ENCODE measurements at places on chromosomes 7 and 10.

DNA sequence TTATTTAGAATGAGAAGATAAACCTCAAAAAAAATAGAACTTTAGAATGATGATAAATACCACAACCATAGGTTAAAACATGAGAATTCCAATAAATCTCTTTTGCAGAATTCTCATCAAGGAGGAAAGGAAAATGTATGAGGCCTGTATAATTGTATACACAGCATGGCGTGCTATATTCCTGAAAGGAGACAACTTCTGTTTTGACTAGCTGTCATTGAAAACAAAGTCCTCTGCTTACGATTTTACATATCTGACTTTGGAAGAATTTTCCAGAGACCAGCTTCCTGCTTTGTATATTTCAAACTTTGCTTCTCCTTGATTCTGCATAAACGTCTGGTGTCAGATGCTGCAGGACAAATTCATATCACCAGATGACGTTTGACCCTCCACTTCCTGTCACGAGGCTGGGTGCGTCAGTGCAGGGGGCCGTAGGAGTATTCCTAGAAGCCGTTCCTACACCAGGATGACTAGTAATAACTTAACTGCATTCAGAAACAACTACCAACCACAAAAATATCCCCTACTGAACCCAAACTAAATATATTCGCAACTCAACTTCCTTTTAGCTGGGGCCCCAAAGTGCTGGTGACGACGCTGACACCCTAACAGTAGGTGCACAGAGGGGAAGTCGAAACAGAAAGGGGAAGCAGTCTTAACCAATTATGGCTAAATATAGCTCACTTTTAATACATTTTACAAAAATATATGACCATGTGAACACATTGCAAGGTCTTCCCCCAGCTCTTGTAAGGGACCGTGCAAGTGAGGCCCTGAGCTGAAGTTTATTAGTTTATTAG is 178.6 kb upstream of the INHBA start:
- peak; percentile 82 for DNase-seq

GRCh38 chr7:151759591-151760042 is 117.3 kb downstream of the PRKAG2 start:
- DNase-seq = peak; percentile 40

DNA sequence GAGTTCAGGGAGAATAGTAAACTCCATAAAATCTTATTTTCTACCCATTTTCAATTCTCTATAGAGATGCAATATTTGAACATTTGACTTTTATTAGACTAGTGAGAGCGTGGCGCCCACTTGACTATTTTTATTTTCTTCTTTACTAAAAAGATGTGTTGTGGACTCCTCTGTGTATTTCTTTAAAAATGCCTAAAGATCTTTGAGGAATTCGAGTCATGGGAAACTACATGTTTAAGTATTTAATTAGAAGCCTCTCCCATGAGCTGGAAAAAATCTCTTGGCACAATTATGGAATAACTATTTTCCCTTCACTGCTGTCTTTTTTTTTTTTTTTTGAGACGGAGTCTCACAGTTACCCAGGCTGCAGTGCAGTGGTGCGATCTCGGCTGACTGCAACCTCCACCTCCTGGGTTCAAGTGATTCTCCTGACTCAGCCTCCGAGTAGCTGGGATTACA is 124.2 kb downstream of the ARHGAP12 start:
- DNase-seq = no peak

DNA sequence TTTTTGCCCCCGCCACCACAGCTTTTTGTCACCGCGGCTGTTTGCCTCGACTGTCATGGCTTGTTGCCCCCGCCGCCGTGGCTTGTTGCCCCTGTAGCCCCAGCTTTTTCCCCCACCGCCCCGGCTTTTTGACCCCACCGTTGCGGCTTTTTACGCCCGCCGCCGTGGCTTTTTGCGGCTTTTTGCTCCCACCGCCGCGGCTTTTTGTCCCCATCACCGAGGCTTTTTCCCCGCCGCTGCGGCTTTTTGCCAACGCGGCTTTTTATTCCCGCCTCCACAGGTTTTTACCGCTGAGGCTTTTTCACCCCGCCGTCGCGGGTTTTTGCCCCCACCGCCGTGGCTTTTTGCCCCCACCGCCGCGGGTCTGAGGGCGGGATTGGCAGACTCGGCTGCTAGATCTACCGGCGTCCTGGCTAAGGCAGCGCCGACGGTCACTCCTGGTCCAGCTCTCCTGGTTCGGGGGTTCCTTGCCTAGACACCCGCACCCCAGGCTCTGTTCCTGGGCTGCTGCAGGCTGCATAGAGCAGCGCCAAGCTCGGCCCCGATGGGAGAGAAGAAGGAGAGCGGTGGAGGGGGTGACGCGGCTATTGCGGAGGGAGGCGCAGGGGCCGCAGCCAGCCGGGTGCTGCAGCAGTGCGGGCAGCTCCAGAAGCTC is 637.7 kb downstream of the ZNF716 start:
- no peak for DNase-seq

- no peak for DNase-seq
Measured at GRCh38 chr10:14531974-14532373, 201.2 kb upstream of the FRMD4A start.

GRCh38 chr10:119222537-119222936 is 15.2 kb downstream of the GRK5 start:
- no peak for DNase-seq

DNA sequence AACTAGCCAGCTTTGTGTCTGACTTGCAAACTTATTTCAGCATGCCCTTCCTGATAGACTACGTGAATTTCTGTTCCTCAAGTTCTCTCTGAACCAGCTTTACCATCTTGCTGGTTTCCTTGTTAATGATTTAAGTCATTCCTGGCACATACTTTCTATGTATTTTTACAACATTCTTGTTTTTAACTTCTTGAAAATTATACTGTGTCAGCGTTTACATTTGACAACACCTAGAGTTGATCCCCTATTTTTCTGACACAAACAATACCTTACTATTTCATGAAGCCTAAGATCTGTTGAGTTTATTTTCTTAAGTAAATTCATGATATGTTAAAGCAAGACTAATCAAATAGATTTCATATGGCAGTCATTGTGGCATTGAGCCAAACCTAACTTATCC is 686.3 kb downstream of the XPNPEP1 start:
- DNase-seq = no peak

DNA sequence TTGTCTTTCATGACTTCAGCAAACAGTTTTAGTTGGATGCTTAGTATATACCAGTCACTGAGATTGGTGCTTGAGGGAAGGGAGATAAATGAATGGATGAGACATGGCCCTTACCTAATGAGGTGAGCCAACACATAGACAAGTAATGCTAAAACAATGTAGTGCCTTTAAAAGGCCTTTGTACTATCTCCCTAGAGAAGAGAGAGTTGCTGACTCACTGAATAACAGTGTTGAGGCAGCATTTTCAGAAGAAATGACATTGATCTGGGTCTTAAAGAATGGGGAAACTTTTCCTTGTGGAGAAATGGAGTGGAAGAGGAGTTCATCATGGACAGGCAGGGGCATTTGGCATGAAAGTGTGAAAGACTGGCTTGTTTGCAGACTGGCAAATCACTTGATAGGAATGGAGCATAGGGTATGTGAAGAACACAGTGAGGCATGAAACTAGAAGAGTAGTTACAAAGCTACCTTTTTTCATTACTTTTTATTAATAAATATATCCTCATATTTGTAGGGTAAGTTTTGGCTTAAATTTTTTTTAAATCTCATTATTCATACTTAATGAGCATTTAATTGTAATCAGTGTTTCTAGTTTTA is 91.2 kb downstream of the KAT6B start:
- no peak for DNase-seq

GRCh38 chr7:22447762-22448161 is 52.2 kb downstream of the STEAP1B start:
- DNase-seq = no peak

GRCh38 chr7:158676171-158676840 is 28.3 kb downstream of the NCAPG2 start:
- DNase-seq = no peak

GRCh38 chr7:94289071-94289470 is 105.6 kb upstream of the COL1A2 start:
- DNase-seq = no peak

DNA sequence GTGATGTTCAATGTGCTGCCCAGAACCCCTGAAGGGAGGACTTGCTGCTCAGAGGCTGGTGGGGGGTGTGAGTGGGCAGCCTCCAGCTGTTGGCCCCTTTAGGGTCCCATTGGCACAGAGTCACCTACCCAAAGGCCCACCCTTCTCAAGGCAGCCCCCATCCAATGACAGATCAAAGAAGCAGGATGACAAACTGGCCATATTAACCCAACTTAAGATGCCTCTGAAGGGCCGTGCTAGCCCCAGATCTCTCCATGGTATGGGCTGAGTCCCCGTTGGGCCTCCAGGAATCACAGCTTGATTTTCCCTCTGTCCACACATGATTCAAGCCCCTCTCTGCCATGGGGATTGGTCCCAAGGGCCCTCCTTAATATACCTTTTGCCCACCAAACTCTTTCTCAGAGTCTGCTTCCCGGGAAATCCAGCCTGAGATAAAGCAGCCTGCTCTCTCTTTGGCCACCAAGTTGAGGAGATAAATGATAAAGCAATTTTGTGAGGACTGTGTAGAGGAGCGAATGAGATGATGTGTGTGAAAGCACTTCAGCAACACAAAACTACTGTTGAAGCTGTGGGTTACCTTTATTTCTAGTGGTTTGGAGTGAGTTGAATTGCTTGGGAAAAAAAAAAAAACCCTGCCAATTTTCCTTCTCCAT is 38.2 kb upstream of the C10orf71 start:
- DNase-seq = no peak

DNA sequence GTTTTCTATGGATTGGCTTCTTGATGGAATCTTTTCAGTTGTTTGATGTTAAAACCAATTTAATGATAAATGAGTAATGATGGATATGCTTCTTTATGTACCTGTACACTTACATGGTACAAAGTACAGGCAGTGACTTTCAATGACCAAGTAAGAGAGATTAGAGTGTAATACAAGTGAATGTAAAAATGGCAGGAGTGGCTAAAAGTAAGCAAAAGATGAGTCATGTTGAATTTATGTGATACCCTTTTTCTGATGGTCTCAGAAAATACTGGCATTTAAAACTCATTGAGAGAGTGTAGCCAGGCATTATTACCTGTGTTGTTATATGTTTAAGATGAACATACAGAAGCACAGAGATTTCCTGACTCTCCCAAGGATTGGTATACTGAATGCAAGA is 97.1 kb downstream of the GPR85 start:
- DNase-seq = no peak

GRCh38 chr7:31663072-31663471 is 23.9 kb upstream of the PPP1R17 start:
- DNase-seq = no peak

DNA sequence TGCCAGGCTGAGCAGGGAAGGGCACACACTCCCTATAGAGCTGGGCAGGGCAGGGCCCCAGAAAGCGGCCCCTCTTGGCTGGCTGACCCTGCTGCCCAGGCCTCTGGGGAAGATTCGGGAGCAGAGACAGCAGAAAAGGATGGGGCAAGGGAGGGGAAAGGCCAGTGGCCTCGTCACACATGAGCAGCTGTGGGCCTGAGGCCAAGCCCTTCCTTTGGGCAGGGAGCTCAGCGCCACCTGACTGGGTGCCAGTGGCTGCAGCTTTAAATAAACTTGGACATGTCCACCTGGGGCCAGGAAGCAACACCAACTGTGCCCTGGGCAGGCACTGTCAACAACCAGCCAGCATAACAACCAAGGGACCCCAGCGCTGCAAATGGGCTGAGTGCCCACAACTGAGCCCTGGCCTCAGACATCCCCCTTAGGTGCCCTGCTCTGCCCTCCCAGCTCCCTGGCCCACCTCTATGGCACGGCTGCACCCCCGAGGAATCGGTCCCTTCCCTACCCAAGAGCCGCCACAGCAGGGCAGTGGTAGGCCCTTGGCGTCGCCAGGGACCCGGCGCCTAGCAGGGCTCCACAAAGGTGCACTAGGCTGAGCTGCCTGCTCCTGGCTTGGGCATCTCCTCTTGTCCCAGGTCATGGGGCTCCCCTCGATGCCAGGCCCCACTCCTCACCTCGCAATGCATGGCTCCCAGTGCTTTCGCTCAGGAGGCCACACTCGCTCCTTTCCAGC is 2.6 kb downstream of the CAMK2B start:
- no peak for DNase-seq

DNA sequence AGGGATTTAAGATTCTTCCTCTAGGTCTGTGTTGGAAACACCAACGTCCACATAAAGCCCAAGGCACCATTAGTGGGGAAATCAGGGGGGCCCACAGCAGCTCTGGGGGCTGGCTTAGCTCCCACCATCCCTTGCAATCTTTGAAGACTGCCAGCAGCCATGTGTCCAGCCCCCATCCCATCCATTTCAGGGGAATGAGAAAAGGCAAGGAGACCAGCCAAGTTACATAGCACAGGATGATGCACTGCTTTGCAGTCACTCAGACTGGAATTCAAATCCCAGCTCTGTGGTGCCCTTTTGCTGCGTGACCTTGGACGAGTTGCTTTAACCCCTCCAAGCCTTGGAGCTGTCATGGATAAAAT is 108.9 kb upstream of the ZMIZ1 start:
- no peak for DNase-seq

- DNase-seq = no peak
Measured at GRCh38 chr10:77526868-77527617, 110.6 kb downstream of the KCNMA1 start.

- no peak for DNase-seq
Measured at GRCh38 chr10:23106331-23107072, 11.1 kb downstream of the MSRB2 start.

- peak; percentile 39 for DNase-seq
Measured at GRCh38 chr7:43439631-43440401, 143.1 kb upstream of the STK17A start.

GRCh38 chr10:123480845-123481244 is 185.3 kb upstream of the GPR26 start:
- DNase-seq = no peak

GRCh38 chr10:75547391-75548298 is 116.2 kb downstream of the LRMDA start:
- no peak for DNase-seq

DNA sequence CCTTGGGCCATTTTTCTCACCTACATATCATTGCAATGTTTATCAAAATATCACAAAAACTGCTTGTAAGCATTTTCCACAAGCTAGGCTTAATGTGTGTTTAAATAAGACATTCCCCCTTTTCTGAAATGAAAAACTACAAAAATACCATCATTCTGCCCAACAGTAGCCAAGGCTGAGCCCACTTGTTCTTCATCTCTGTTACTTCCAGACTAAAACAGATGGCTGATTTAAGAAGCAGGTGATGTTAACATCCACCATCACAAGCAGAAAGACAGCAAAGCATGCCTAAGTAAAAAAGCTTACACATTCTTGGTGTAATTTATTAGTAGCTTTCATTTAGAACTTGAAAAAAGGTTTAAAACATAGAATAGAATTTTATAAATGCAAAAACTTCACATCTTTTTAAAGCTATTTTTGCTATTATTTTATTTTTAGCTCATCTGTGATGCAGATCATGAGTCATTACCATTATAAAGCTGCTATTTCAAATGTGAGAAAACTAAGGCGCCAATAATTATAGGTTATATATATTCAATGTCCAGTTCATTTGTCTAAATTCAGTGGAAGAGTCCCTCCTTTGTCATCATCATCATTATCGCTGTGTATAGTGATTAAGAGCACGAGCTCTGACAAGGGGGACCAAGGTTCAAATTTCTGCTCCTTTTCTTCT is 109.4 kb downstream of the RELN start:
- no peak for DNase-seq

- no peak for DNase-seq
Measured at GRCh38 chr10:114956466-114956865, 18.5 kb downstream of the TRUB1 start.

GRCh38 chr7:24854866-24855265 is 97.6 kb upstream of the GSDME start:
- DNase-seq = no peak

- no peak for DNase-seq
Measured at GRCh38 chr7:74625446-74625845, 32.1 kb upstream of the GTF2I start.

All from stimulated activated CD8-positive, alpha-beta memory T cell treated with anti-CD3 and anti-CD28 coated beads, Interleukin-7, amount 100 ng/mL, for 48 hours (primary cell).